A549 treated with CORT108297 at 1 μM for 4 hours (cell line): ENCODE measurements at places on chromosomes 1 and 21. TPM values are rescaled to one million over a fixed set of nuclear protein-coding genes. Genes with fewer than 3 reads are reported as not detected.

The CD5L gene
- not detected in 5 replicates for total RNA-seq

The TRIM63 gene
- total RNA-seq = 0.08 to 0.17 TPM (median 0.13 TPM) in 5 replicates

The PFDN2 gene
- total RNA-seq = 112 to 136 TPM (median 117 TPM) in 5 replicates

The ZNF695 gene
- 2.1 to 2.9 TPM (median 2.5 TPM) in 5 replicates for total RNA-seq

The RUNX3 gene
- total RNA-seq = 4.3 to 7.3 TPM (median 6.4 TPM) in 5 replicates

The CD247 gene
- 0.07 to 0.63 TPM (median 0.21 TPM) in 5 replicates for total RNA-seq

The LCE1B gene
- 0.07 TPM in 1 of 5 replicates, not detected in the others for total RNA-seq

The BARHL2 gene
- total RNA-seq = not detected in 5 replicates

The MTARC1 gene
- 8.8 to 11.1 TPM (median 10.0 TPM) in 5 replicates for total RNA-seq

The ROR1 gene
- total RNA-seq = 8.9 to 11.1 TPM (median 10.1 TPM) in 5 replicates
